Central memory CD8-positive, alpha-beta T cell (primary cell): ENCODE measurements at places on chromosomes 2 and 18.

GRCh38 chr2:8121022-8121825 is 560.6 kb upstream of the ID2 start:
- H3K27me3 ChIP-seq: no peaks in the 10 kb centered on the region
- H3K27ac ChIP-seq: no peak overlapping the region
- DNase-seq: no peak
- H3K4me3 ChIP-seq: no peak overlapping the region
- peaks cover 3% of the 10 kb centered on the region for H3K4me1 ChIP-seq

DNA sequence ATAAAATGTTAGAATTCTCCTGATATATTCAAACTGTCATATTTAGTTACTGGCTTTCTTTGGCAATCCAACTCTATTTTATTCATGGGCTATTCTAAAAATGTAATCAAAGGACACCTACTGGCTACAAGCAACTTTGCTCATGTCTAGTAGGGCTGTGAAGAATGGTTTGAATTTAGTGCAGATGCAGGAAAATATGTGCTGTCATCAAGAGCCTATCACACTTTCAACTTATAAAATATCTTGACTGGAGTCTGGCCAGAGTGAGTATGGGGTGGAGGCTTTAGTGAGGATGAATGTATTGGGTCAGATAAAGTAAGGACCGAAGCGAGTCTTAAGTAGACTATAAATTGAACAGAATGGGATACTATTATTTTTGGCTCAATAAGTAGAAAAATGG is 343.4 kb upstream of the SPRED2 start:
- DNase-seq: no peak
- no peaks in the 10 kb centered on the region for H3K27me3 ChIP-seq
- H3K27ac ChIP-seq: no peak overlapping the region
- no peaks in the 10 kb centered on the region for H3K4me1 ChIP-seq
- H3K4me3 ChIP-seq: no peak overlapping the region

DNA sequence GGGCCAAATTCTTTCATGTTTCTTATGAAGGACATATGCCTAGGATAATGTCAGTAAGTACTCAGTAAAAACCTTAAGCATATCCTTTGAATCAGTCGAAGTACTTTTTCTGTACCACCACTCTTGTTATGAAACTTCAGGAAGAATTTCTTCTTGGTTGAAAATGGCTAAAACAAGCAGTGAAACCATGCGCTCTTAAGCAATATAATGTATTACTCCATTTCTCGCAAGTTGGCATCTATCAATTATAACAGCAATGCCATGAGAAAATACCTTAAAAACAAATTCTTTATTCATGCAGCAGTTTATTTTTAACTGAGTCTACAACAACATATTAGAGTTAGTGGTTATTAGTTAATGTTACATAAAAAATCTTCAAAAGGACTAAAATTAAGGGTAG is 41.0 kb downstream of the SLC66A3 start:
- H3K36me3 ChIP-seq: peaks cover 49% of the 10 kb centered on the region
- no peaks in the 10 kb centered on the region for H3K4me1 ChIP-seq
- no peak overlapping the region for H3K4me3 ChIP-seq
- no peaks in the 10 kb centered on the region for H3K27me3 ChIP-seq
- H3K27ac ChIP-seq: no peak overlapping the region
- DNase-seq: no peak

GRCh38 chr2:46411245-46411641 is 68.1 kb upstream of the TMEM247 start:
- H3K36me3 ChIP-seq: no peaks in the 10 kb centered on the region
- DNase-seq: no peak
- H3K4me3 ChIP-seq: no peak overlapping the region
- peaks cover 4% of the 10 kb centered on the region for H3K27me3 ChIP-seq
- H3K27ac ChIP-seq: no peak overlapping the region
- peaks cover 5% of the 10 kb centered on the region for H3K4me1 ChIP-seq

- no peak overlapping the region for H3K4me3 ChIP-seq
- no peak for DNase-seq
- peaks cover 19% of the 10 kb centered on the region for H3K36me3 ChIP-seq
- H3K27me3 ChIP-seq: no peaks in the 10 kb centered on the region
Measured at GRCh38 chr2:241901018-241901380, 31.5 kb downstream of the RTP5 start.

DNA sequence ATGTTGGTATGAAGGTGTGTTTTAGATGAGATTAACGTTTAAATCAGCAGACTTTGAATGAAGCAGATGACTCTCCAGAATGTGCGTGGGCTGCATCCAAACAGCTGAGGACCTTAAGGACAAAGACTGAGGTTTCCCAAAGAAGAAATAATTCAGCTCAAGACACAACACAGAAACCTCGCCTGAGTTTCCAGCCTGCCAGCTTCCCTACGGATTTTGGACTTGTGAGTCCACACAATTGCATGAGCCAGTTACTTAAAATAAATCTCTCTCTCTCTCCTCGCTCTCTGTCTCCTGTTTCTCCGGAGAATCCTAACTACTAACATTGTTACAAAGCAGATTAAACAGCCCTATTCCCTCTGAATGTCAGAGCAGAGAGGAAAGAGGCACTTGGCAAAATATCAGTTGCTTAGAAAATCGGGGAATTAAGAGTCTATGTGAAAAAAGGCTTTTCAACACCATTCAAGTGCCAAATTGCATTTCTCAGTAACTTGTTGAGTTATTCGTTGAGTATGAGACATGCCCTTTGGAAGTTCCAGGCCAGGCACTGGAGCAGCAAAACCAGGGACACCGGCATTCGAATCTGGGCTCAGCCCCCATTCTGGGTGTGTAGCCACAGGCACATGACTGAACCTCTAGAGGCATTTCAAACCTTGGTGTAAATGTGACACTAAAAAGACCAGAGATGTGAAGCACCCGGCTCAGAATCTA is 174.6 kb upstream of the PID1 start:
- H3K27ac ChIP-seq: no peak overlapping the region
- H3K4me1 ChIP-seq: no peaks in the 10 kb centered on the region
- H3K36me3 ChIP-seq: no peaks in the 10 kb centered on the region
- H3K27me3 ChIP-seq: peaks cover 20% of the 10 kb centered on the region

DNA sequence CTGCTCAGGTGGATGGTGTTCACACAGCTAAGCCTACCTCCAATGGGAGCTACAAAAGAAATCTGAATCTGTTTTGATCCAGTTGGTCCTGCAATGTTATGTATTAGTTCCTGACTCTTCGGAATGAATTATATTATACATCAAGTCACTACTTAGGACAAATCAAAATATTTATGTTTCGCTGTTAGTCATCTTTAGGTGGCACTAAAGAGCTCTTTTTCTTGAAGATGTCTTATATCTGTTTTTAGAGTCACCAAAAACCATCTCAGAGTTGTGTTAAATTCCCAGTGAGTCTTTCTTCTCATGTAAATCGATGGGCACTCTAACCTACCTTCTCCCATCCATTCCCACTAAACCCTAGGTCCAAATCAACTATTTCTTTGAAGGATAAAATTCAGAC is 2.2 kb downstream of the DNER start:
- H3K27ac ChIP-seq: no peak overlapping the region
- H3K4me1 ChIP-seq: peaks cover 8% of the 10 kb centered on the region
- H3K4me3 ChIP-seq: peak overlapping the region; percentile 9
- H3K36me3 ChIP-seq: no peaks in the 10 kb centered on the region

DNA sequence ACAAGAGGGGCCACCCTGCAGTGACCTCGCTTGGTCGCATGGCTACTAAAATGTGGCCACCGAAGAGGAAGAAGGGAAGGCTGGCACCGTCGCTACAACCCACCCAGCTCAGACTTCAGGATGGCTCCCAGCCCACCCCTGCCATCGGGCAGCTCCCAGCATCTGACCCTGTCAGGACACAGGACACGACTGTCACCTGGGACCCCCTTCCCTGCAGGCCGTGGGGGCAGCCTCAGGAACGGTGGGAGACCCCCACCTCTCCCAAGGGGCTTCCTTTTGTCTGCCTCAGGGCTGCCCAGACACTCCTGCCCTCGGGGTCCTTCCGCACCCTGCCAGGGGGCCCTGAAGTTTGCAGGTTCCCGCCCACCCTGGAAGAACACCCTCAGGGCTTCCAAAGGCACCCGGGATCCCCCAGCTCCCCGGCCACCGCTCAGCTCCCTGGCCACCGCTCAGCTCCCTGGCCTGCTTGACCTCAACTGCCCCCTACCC is 7.7 kb downstream of the RTP5 start:
- H3K4me1 ChIP-seq: peaks cover 36% of the 10 kb centered on the region
- H3K27ac ChIP-seq: no peak overlapping the region
- peaks cover 15% of the 10 kb centered on the region for H3K36me3 ChIP-seq
- no peaks in the 10 kb centered on the region for H3K27me3 ChIP-seq

GRCh38 chr2:8058652-8059051 is 623.2 kb upstream of the ID2 start:
- no peak overlapping the region for H3K27ac ChIP-seq
- H3K36me3 ChIP-seq: peaks cover 2% of the 10 kb centered on the region
- no peaks in the 10 kb centered on the region for H3K27me3 ChIP-seq
- H3K4me1 ChIP-seq: peaks cover 5% of the 10 kb centered on the region
- no peak overlapping the region for H3K4me3 ChIP-seq
- DNase-seq: no peak

GRCh38 chr18:657311-658000 is at the start of gene TYMS:
TSS of gene TYMS (plus strand) at chr18:657653. CDS start at chr18:657743, 90 bp downstream.
- H3K27me3 ChIP-seq: peaks cover 56% of the 10 kb centered on the region
- DNase-seq: no peak
- peaks cover 4% of the 10 kb centered on the region for H3K36me3 ChIP-seq
- no peak within 1 kb of the TSS for H3K27ac ChIP-seq

DNA sequence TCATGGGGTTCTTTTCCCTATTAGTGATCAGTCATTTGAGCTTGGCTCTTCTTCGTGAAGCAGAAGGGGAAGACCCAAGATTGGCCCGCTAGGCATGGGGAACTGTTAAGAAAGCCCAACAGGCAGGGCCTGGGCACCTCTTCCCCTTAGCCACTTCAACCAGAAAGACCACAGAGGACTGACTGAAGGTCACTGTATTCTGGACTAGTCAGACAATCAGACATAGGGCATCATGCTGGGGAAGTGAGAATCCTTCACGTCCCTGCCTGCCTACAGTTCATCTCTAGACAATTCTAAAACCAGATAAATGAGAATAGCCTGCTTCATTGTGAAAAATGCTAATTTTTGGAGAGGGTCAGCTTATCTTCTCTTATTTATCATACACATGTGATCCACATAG is 28.1 kb downstream of the FAP start:
- H3K4me3 ChIP-seq: no peak overlapping the region
- no peaks in the 10 kb centered on the region for H3K4me1 ChIP-seq
- no peak overlapping the region for H3K27ac ChIP-seq
- H3K36me3 ChIP-seq: no peaks in the 10 kb centered on the region

DNA sequence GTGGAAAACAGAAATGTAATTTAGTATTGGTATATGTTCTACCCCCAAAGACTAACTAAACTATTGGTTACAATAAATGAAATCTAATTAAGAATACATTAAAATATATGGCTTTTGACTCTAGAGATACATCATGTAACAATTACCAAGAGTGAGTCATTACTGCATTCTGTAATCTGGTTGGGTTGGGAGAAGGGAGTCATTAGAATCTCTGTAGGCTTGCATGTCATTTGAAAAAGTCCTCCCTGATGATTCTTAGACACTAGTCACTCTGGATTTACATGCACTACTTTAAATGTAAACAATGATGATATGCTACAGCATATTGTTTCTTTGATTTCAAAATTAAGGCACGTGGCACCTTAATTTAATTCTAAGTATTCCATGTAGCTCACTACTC is 293.4 kb upstream of the CHST9 start:
- H3K27ac ChIP-seq: no peak overlapping the region
- no peaks in the 10 kb centered on the region for H3K36me3 ChIP-seq
- no peak for DNase-seq
- H3K4me1 ChIP-seq: no peaks in the 10 kb centered on the region

- H3K36me3 ChIP-seq: no peaks in the 10 kb centered on the region
- H3K27ac ChIP-seq: no peak overlapping the region
- no peaks in the 10 kb centered on the region for H3K27me3 ChIP-seq
- no peaks in the 10 kb centered on the region for H3K4me1 ChIP-seq
- no peak overlapping the region for H3K4me3 ChIP-seq
Measured at GRCh38 chr2:198615972-198616371, 811.6 kb downstream of the PLCL1 start.

GRCh38 chr2:223943561-223944008 is 1.6 kb downstream of the WDFY1 start:
- no peaks in the 10 kb centered on the region for H3K27me3 ChIP-seq
- H3K4me3 ChIP-seq: peak overlapping the region; percentile 90
- DNase-seq: no peak
- peaks cover 11% of the 10 kb centered on the region for H3K36me3 ChIP-seq
- H3K4me1 ChIP-seq: peaks cover 59% of the 10 kb centered on the region

DNA sequence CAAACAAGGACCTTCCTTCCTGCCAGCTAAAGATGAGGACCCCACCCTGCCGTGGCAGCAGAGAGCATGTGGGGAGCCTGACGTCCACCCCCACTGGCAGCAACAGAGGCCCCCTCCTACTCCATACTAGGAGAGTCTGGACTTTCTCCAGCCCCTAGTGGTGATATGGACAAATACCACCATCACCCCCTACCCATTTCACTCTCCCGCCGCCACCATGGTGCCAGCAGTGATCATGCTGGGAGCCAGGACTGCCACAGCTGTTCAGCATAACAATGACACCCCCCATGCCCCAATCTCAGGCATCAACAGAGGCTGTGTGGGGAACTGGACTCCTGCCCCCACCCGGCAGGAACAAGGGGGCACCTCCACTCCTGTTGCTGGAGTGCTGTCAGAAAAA is 42.7 kb upstream of the ATP9B start:
- H3K27me3 ChIP-seq: peaks cover 33% of the 10 kb centered on the region
- no peaks in the 10 kb centered on the region for H3K4me1 ChIP-seq
- H3K4me3 ChIP-seq: no peak overlapping the region
- DNase-seq: no peak

DNA sequence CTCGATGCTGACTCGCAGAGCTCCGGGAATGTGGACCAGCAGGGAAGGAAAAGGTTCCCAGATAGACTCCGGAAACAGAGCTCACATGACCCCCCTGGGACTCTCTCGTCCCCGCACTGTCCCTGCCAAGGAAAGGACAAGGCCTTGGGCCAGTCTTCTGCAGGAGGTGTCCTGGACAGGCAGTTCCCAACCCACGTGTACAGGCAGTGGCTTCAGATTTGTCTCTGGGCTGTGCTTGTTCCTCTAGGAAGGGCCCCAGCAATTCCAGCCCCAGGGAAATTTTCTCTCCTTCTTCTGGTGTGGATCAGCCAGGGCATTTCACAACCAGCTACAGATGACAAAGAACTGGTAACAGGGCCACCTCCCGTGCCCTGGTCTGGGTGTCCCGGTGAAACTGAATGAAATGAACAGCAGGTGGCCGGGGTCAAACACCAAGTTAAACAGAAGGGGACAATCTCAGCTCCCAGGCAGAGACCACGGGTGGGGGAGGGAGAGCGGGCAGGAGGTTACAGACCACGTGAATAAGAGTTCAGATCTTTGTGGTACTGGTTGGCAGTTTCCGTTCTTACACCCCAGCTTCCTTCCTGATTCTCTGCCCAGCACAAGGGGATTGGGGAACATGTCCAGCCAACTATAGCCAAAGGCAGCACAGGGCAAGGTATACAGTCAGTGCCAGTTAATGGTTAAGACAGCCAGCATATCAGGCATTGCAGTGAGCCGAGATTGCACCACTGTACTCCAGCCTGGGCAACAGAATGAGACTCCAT is 52.2 kb upstream of the CAB39 start:
- H3K27me3 ChIP-seq: no peaks in the 10 kb centered on the region
- H3K4me3 ChIP-seq: peak overlapping the region; percentile 52
- peak overlapping the region; percentile 70 for H3K27ac ChIP-seq
- H3K4me1 ChIP-seq: peaks cover 93% of the 10 kb centered on the region
